ENCODE measurements at places on chromosomes 16 and 17.

GRCh38 chr17:73286863-73287296, 24.9 kb downstream of the CDC42EP4 start:
- DNase-seq = peak; percentile 68

- peak; percentile 84 for DNase-seq
These were observed 26.5 kb downstream of the SREBF1 start for GRCh38 chr17:17810084-17810894.

GRCh38 chr17:42389135-42389417, 834 bp upstream of the STAT3 start:
- no peak for DNase-seq

- no peak for DNase-seq
These were observed 18.8 kb downstream of the FOXF1 start for GRCh38 chr16:86529160-86529559.

GRCh38 chr16:23955088-23955487, 119.3 kb downstream of the PRKCB start:
- no peak for DNase-seq

GRCh38 chr17:72705905-72706395, 386.5 kb downstream of the SLC39A11 start:
- DNase-seq = no peak

GRCh38 chr17:1577182-1577581, 14.6 kb upstream of the PITPNA start:
- DNase-seq = peak; percentile 85

GRCh38 chr17:29968271-29968670, 26.8 kb downstream of the EFCAB5 start:
- no peak for DNase-seq

DNA sequence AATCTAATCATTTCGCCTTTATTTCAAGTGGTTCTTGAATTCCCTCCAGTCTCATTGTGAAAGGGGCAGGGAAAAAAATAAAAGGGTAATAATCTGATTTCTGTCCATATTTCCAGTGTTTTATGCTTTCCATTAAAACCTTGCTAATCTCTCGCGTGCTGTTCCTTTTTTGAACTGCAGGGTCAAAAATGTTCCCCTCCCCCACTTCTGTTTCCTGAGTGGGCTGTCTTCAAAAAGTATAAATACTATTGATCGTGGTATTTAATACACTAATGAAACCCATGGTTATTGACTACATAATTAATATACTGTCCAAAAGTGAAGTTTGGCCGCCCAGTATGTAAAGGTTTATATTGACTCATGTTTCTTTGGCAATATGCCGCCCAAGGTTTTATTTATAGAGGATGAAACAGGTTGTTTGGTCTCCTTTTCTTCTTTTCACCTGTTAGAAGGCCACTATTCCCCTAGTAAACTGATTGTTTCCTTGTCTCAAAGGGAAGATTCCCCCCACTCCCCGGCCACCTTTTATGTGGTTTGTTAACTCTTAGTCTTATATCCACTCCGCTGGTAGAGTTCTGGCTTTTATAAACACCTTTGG, 69.7 kb downstream of the RPA1 start:
- no peak for DNase-seq

DNA sequence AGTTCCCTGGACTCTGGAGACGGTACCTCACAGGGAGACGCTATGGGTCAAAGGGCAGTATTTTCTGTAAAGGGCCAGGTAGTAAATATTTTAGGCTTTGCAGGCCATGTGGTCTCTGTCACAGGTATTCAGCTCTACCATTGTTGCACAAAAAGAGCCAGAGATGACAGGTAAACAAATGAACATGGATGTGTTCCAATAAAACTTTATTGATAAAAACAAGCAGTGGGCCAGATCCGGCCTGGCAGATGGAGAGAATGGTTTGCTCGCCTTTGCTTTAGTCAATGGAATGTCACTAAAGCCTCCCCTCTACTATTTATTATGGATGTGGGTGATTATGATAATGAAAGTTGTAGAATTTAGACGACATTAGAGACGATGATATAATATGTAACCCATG, 8.9 kb upstream of the SLC5A11 start:
- DNase-seq = no peak

DNA sequence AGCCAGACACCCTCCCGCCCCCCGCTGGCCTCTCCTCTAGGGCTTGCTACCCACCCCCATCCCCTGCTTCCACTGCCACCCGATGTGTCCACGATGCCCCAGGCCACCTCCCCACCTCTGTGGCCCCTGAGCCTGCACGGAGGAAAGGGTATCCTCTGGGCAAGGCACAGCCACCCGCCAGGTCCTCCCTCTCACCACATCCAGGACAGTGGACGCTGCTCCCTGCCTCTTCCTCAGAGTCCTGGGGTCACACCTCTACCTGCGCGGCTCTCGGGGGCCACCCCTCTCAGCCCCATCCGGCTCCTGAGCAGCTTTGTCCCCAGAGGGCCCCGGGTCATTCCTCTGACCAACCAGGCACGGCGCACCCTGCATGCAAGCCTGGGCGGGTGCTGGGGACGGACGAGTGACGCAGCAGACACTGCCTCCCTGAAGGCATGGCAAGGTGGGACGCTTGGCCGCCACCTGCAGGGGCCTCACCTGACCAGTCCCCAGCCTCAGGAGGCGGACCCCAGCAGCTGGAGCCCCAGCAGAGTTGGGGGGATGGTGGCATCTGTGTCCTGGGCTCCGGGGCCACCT, 24.8 kb downstream of the FLYWCH1 start:
- no peak for DNase-seq

- DNase-seq = peak; percentile 52
These were observed 29.0 kb downstream of the MARCHF10 start for GRCh38 chr17:62778990-62779681.

DNA sequence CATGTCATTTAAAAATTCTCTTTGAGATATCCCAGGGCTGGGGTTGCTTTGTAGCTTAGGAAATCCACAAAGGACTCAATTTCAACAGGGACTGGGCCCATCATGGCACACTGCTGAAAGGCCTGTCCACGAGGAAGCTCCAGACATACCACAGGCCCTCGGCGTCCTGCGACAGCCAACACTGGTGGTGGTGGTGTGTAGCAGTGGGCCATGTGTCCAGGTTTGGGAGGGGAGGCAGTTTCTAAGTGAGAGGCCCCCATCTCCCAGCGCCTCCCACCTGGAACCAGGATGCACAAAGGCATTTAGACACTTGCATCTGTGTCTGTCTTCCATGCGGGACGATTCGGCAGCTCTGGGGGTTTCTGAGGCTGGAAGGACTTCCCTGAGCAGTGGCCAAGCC, 65.2 kb upstream of the ZNF423 start:
- no peak for DNase-seq

GRCh38 chr17:42009170-42009569, 8.1 kb downstream of the DNAJC7 start:
- no peak for DNase-seq

- no peak for DNase-seq
These were observed 18.2 kb downstream of the SRP68 start for GRCh38 chr17:76054112-76054476.

DNA sequence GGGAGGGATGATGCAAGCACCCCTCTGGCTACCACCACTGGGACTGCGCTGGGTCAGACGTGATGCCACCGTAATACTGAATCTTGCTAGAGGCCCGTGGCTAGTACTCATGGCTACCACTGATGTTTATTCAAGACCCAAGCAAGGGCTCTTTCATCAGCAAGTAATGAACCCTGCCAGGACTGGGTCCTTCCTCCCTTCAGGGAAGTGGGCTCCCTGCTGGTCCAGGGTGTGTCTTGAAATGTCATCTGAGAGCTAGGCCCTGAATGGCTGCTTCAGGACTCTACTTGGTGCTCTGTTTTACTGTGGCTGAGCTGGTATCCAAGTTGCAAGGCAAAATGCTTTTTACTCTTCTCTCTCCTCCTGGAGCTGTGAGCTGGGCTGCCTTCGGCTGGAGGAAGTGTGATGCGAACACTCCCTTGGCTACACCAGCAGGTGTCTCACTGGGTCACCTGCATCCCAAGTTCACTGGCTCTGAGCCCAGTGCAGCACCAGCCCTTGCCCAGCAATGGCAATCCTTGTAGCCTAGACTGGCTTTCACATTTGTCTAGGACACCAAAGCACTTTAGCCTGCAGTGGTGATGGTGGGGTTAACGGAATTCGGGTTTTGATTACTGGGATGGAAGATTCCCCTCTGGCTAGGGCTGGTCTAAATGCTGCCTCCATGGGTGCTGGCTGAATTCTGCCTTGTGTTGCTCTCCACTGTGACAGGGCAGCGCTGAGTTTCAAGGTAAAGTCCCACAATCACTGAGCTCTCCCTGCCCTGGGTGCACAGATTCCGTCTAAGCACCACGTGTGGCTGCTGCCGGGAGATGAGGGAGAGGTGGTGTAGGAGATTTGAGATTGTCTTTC, 98.6 kb downstream of the USP22 start:
- DNase-seq = no peak

DNA sequence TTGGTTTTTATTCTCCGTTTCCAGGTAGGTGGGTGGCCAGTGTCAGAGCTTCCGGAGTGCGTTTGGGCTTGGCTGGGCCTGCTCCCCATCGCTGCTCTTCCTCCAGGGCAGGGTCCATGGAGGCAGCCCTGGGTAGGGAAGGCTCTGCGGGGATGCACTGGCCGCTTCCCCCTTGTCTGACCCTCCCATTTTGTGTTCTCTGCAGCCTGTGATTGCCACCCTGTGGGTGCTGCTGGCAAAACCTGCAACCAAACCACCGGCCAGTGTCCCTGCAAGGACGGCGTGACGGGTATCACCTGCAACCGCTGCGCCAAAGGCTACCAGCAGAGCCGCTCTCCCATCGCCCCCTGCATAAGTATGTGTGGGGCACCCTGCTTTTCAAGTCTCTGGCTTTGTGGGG, 158.3 kb downstream of the NTN1 start:
- no peak for DNase-seq

- no peak for DNase-seq
These were observed 24.0 kb downstream of the CCDC42 start for GRCh38 chr17:8720596-8720995.

GRCh38 chr17:37726248-37726647, 18.6 kb downstream of the HNF1B start:
- no peak for DNase-seq

GRCh38 chr17:75806822-75807500, 22.4 kb downstream of the UNK start:
- no peak for DNase-seq

- no peak for DNase-seq
These were observed 52.4 kb upstream of the CDH3 start for GRCh38 chr16:68592466-68593337.

DNA sequence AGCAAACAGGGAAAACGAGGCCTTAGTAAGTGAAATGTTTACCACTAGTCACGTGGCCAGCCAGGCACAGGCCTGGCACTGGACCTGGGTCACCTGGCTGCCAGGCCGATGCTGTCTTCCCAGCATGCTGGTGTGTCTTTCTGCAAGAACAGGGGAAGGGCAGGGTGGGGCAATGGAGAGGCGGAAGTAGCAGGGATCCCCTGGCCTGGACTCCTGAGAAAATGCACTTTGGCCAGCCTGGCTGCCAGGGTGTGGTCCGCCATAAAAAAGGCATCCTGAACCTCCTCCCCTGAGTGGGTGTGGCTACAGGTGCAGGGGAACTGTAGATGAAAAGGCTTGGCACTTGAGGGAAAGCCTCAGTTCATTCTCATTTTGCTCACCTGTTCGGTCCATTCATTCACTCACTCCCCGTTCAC, 1.0 kb upstream of the ANKRD40CL start:
- DNase-seq = no peak

GRCh38 chr16:5438591-5438990, 341.0 kb upstream of the EEF2KMT start:
- DNase-seq = no peak

GRCh38 chr16:608019-608418, 18.2 kb downstream of the RAB40C start:
- no peak for DNase-seq

DNA sequence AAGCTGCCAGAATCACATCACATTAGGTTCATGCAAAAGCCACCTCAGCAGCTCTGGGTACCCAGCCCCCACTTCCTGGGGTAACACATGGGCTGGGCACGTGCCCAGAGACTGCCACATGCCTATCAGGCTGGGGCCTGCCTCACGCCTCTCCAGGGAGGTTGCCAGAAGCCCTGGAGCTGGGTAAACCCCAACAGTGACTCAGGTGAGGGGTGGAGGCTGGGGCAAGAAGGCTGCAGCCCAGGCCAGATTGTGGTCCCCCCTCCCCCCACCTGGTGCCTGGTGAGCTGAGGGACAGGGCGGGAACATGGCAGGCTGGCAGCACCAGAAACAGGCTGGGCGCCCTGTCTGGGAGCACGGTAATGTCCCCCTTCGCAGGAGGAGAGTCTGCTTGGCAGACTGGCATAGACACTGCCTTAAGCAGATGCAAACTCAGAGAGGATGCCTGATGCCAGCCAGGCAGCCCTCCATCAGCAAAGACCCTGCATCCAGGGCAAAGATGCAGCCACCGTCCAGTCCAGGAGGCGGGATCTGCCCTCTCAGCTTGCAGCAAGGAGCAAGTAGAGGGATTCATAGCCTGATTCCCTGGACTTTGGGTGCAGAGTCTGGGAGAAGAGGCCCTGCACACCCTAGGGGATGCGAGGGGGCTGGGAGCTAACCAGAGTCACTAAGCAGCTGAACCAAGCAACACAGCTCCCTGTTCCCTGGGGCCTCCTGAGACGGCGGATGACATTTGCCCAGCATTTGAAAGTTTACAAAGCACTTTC, 28.8 kb downstream of the NGFR start:
- DNase-seq = peak; percentile 15

DNA sequence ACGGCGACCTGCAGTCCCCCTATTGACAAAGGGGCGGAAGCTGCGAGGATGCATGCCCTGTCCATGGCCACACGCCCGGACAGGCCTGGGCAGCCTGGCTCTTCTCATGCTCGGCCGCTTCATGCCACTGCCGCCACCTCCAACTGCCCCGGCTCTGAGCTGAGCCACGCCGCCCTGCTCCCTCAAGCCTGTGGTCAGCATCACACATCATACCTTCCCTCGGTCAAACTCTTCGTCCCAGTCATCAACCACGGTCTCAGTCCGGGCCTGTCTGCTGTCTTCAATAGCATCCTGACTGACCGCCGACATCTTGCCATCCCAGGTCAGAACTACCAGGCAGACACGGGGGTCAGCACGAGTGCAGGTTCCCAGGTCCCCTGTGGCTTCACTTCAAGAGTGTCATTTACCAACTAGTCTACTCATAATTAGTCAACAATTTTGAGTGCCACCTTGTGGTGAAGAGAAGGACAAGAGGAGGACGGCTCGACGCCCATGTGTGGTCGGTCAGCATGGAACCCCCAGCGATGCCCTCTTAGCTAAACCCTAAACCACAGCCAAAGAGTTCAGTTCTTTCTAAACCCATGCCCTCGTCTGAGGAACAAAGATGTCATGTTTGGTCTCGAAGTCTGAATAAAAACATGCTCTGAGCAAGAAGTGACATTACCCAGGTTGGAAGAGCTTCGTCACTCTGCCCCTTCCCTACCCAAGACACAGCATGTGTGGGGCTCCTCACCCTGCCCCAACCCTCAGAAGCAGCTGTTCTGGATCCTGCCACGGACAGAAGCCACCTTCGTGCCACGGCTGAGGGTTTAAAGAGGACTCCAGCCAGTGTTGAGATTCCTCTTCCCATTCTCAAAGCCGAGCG, 16.9 kb upstream of the CYTH1 start:
- DNase-seq = no peak

GRCh38 chr17:7308625-7309433, 1.4 kb downstream of the EIF5A start:
- DNase-seq = peak; percentile 74

Data from uterus (tissue), 4 donors.